ENCODE measurements at places on chromosomes 6 and 20.
A peak's percentile ranks its signal among the peaks of the same experiment; 100 is the strongest.

- peak; percentile 27 for DNase-seq
Measured at GRCh38 chr6:35468980-35469750, 964 bp downstream of the RPL10A start.

GRCh38 chr20:14235355-14235754 lies 102.1 kb downstream of the FLRT3 start:
- DNase-seq: no peak

GRCh38 chr6:56890683-56891429 lies 64.1 kb upstream of the BEND6 start:
- DNase-seq: peak; percentile 9

- DNase-seq: no peak
Measured at GRCh38 chr6:162055365-162055764, 672.2 kb downstream of the PRKN start.

GRCh38 chr6:44045672-44046015 lies 81.6 kb downstream of the MRPL14 start:
- no peak for DNase-seq

DNA sequence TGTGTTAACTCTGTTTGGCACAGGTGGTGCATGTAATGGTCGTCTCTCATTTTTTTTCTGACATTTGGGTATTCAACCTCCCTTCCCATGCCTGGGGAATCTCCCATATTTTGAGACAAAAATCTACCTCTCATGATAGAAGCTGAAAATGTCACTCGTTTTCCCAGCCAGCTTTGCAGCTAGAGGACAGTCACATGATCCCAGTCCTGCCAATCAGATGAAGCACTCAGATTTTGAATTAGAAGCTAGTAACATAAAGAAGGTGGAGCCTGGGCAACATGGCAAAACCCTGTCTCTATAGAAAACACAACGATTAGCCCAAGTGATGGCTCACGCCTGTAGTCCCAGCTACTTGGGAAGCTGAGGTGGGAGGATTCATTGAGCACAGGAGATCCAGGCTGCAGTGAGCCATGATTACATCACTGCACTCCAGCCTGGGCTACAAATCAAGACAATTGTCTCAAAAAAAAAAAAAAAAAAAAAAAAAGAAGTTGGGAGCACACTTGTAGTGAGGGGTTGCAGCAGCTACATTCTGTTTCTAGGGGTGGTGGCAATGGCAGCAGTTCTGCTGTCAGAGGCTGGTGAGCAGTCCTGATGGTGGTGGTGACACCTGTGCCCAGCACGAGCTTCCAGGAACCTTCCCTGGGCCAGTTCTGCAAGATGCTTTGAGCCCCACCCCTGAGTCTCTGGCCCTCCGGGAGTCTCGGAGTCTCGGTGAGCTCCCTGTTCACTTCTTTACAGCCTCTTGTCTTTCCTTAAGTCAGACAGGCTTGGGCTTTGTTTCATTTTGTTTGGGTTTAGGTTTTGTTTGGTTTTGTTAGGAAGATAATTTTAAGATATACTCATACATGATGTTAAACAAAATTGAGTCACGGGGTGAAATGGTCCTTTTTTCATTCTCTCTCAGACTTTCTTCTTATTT lies 94.1 kb upstream of the KCNG1 start:
- DNase-seq: no peak

GRCh38 chr20:61159957-61160686 lies 91.9 kb upstream of the CDH4 start:
- no peak for DNase-seq

GRCh38 chr6:2850538-2851113 lies 9.0 kb upstream of the SERPINB1 start:
- no peak for DNase-seq

GRCh38 chr6:2831392-2831791 lies 10.3 kb downstream of the SERPINB1 start:
- DNase-seq: no peak

- DNase-seq: no peak
Measured at GRCh38 chr20:31819083-31819784, at the start of gene MYLK2. Gene MYLK2, plus strand, starts transcription at chr20:31819356. Its CDS starts 225 bp downstream, at chr20:31819581.
